ENCODE measurements at places on chromosomes 6 and 20. TPM values are rescaled to one million over a fixed set of nuclear protein-coding genes. Genes with fewer than 3 reads are reported as not detected.
A peak's percentile ranks its signal among the peaks of the same experiment; 100 is the strongest.

DNA sequence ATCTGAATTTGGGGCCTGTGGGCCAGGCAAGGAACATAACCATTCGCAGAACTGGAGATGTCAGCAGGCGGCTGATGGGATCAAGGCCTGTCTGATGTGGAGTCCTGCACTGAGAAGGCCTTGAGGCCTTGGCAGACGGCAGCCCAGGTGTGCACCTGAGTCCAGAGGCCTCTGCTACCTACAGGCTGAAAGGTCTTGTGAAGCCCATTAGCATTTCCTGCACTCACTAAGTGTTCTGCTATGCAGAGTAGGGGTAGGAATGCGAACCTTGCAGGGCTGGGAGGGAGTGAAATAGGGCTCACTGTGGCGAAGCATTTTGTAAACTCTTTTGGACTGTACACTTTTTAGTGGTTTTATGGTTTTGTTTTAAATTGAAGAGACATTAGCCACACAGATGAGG lies 48.3 kb upstream of the RNF24 start:
- peaks cover 52% of the 10 kb centered on the region for H3K4me1 ChIP-seq
- DNase-seq: no peak
- no peaks in the 10 kb centered on the region for H3K36me3 ChIP-seq
- peak overlapping the region; percentile 92 for H3K27ac ChIP-seq
- no peak overlapping the region for H3K4me3 ChIP-seq
- H3K27me3 ChIP-seq: no peaks in the 10 kb centered on the region

GRCh38 chr6:169862892-169863525 lies 111.6 kb downstream of the ERMARD start:
- peak; percentile 77 for DNase-seq
- no peaks in the 10 kb centered on the region for H3K36me3 ChIP-seq
- H3K4me1 ChIP-seq: no peaks in the 10 kb centered on the region
- no peaks in the 10 kb centered on the region for H3K27me3 ChIP-seq
- no peak overlapping the region for H3K27ac ChIP-seq
- no peak overlapping the region for H3K4me3 ChIP-seq

GRCh38 chr6:128538763-128539162 lies 18.4 kb upstream of the PTPRK start:
- H3K27me3 ChIP-seq: no peaks in the 10 kb centered on the region
- no peak overlapping the region for H3K27ac ChIP-seq
- H3K4me1 ChIP-seq: no peaks in the 10 kb centered on the region
- no peaks in the 10 kb centered on the region for H3K36me3 ChIP-seq

Gene MLN
- not detected for total RNA-seq

GRCh38 chr6:41066867-41067304 lies 5.3 kb downstream of the OARD1 start:
- no peak overlapping the region for H3K4me3 ChIP-seq
- H3K4me1 ChIP-seq: peaks cover 16% of the 10 kb centered on the region
- H3K27me3 ChIP-seq: no peaks in the 10 kb centered on the region
- H3K27ac ChIP-seq: no peak overlapping the region

DNA sequence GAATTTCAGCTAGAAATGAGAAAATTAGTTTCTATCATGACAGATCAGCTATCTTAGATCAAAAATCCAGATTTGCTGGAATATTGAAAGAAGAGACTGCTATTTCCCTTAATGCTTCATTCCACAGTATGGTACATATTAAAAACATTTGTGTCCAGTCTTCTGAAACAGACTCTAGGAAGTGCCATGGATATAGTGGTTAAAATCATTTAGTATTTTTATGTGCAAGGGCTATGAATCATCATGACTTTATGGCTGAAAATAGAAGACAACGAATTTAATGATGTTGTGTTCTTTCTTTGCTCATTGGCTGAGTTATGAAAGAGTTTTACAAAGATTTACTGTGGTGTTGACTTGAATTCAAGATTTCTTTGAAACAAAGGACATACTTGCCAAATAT lies 146.6 kb downstream of the ANKRD60 start:
- H3K36me3 ChIP-seq: no peaks in the 10 kb centered on the region
- H3K27me3 ChIP-seq: peaks cover 13% of the 10 kb centered on the region

GRCh38 chr6:16637635-16638034 lies 123.6 kb downstream of the ATXN1 start:
- no peak overlapping the region for H3K27ac ChIP-seq
- DNase-seq: no peak
- H3K27me3 ChIP-seq: no peaks in the 10 kb centered on the region
- H3K4me1 ChIP-seq: peaks cover 28% of the 10 kb centered on the region
- H3K36me3 ChIP-seq: peaks cover 14% of the 10 kb centered on the region

DNA sequence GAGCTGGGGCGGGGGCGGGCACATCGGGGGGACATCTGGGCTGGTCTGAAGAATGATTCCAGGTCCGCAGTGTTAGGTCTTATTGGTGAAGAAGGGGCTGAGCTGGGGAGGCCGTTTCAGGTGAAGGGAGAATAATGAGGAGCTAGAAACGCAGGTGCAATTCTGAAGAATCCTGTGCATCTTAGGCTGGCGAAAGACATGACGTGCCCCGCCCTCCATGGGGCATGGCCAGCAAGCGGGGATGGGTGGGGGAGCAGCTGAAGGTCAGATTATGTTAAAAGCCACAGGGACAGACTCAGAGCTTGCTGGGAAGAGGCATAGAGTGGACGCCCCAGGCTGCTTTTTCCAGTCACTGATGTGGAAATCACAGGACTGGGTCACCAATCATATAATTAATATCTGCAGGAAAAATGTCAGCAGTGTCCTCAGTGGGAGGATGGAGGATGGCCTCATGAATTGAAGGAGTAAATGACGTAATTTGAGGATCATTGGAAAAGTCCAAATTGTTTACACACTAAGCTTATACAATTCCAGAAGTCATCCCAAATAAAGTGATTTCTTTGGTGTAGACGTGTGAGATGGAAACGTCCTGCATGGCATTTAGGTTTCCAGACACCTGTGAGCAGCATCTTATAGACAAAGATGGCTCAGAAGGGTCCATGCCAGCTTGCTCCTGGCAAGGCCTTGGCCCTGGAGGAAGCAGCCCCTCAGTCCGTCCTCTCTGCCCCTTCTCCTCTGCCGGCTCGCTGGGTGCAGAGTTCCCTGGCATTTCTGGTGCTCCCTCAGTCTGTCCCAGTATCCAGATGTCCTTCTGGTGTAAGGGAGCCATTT lies 109.6 kb upstream of the FRMD1 start:
- peaks cover 2% of the 10 kb centered on the region for H3K4me1 ChIP-seq
- no peak overlapping the region for H3K27ac ChIP-seq
- no peaks in the 10 kb centered on the region for H3K36me3 ChIP-seq
- H3K27me3 ChIP-seq: peaks cover 19% of the 10 kb centered on the region

DNA sequence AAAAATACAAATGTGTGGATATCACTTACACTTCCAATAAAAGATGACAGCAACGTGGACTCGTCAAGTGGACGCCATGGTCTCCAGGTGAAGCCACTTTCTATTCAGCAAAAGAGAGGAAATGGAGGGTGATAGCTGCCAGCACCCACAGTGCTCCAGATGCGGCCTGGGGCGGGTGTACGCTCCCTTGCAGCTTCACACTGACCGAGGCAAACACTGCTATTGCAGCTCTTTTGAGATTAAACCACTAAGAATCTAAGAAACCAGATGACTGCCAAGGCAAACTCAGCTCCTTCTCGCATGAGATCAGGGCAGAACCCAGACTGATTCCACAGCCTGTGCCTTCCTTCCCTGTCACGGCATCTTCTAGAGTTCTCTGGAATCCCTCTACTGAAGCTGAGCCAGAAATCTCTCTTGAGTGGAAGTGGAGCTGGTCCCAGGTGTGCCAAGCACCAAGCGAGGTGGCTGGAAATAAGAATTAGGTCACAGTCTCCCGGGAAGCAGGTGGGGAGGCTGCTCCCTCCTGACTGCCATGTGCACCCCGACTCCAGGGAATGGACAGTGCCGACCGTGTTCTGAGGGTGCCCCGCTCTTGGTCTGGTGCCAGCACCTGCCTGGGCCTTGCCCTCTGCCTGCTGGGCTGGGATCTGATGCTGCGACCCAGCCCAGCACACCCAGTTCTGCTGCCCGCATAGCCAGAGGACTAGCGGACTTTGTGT lies 90.1 kb upstream of the AFDN start:
- DNase-seq: peak; percentile 81
- H3K4me1 ChIP-seq: peaks cover 17% of the 10 kb centered on the region
- H3K4me3 ChIP-seq: no peak overlapping the region
- no peaks in the 10 kb centered on the region for H3K36me3 ChIP-seq

Gene ZGPAT
- total RNA-seq: 24.3 TPM

DNA sequence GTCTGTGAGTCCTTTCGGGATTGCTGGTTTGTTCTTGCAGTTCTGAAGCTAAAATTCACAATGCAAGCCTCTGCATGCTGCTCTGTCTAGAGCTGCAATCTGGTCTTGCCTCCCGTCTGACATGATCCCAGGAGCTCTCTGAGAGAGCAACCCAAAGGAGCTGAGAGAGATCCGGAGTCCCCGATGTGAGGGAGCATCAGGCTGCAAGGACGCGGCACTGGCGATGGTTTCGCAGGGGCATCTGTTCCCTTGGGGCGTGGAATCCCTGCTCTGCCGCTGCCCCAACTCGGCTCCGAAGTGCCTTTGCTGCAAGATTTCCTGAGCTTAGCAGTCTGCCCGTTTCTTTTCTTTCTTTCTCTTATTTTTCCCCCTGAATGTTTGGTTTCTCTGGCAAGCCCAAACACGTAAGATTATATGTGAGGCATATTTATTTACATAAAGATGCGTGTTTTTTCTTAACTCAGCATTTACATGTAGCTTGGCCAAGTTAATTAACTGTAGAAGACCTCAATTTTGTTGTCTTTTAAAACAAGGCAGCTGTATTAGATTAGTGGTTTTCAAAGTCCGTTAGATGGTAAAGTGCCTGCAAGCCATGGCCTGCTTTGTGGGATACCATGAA lies 873.0 kb downstream of the KIF16B start:
- no peak for DNase-seq
- no peak overlapping the region for H3K4me3 ChIP-seq
- no peaks in the 10 kb centered on the region for H3K27me3 ChIP-seq
- H3K4me1 ChIP-seq: peaks cover 18% of the 10 kb centered on the region
- H3K36me3 ChIP-seq: no peaks in the 10 kb centered on the region
- no peak overlapping the region for H3K27ac ChIP-seq

DNA sequence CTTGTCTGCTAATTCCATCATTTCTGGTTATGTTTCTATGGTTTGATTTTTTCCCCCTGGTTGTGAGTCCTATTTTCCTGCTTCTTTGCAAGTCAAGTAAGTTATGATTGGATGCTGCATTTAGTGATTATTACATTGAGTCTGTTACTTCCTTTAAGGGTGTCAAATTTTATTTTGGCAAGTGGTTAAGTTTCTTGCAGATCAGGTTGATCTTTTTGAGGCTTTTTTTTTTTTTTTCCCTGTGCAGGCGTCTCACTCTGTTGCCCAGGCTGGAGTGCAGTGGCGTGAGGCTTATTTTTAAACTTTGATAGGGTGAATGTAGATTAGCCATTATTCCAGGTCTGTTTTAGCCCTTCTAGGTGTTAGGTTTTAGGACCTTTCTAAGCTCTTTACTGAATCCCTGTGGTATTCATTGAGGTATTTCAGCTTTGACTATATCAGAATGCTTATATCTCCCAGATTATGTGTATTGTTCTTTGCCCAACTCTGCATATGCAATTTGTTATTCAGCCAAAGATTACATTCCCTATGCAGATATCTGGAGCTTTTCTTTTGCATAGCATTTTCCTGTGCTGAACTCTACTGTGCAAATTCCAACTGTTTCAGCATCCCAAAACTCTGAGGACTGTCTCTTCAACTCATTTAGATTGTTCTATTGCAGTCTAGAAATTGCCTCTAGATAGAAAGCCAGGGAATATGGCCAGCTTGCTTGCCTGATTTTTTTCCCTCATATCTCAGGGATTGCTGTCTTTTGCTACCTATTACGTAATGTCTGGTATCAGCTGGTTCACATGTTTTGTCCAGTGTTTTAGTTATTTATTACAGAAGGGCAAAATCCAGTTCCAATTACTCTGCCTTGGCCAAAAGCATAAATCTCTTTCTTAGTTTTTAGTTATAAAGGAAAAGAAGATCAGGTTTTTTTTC lies 113.3 kb downstream of the AFG1L start:
- H3K36me3 ChIP-seq: peaks cover 16% of the 10 kb centered on the region
- H3K27me3 ChIP-seq: no peaks in the 10 kb centered on the region
- H3K4me3 ChIP-seq: no peak overlapping the region
- H3K4me1 ChIP-seq: no peaks in the 10 kb centered on the region
- H3K27ac ChIP-seq: no peak overlapping the region
- no peak for DNase-seq

DNA sequence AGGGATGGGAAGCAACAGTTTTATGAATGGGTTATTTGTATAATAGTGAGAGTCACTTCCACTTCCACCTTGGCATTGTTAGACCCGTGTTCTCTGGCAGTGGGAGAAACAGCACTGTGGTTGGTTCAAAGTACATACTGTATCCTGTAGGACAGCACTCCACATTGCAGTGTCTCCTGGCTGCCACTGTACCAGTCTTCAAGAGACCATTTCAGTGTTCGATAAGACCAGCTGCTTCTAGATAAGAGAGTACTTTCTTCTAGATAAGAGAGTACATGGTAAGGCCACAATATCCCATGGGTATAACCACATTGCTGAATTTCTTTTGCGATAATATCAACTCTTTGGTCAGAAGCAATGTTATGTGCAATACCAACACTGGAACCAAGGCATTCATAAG lies 28.8 kb downstream of the FITM2 start:
- H3K4me1 ChIP-seq: peaks cover 3% of the 10 kb centered on the region
- no peak for DNase-seq
- no peaks in the 10 kb centered on the region for H3K36me3 ChIP-seq
- H3K27me3 ChIP-seq: no peaks in the 10 kb centered on the region

DNA sequence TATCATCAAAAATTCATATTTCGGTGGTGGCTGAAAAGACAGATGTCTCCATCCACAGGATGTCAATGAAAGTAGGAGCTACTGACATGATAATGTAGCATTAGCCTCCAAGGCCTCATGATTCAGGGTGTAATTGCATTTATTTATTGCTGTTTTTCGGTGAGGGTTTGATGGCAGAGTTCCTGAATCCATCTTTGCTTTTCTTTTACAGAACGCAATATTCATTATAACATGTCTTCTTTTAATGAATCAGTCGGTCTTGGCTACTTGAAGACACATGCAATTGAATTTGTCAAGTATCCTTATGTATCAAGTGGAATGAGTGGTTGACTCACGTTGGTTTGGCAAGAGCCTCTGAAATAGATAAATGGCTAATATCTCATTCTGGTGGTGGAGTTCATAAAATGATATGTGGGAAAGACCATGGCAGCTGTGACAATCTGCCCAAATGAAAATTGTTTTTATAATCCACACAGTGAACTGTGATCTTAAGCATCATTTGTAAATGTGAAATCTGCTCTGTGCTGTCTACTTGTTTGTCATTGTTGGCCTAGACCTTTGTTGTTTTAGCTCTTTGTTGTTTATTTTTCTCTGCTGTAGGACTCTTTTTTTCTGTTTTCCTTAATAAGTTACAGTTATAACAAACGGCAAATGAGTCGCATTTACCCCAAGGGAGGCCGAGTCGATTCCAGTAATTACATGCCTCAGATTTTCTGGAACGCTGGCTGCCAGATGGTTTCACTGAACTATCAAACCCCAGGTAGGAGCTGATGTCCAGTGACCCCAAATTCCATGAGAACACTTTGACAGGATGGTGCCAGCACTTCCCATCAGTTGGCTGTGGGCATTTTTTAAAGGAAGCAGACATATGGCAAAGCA lies 105.7 kb upstream of the LAMP5 start:
- no peaks in the 10 kb centered on the region for H3K27me3 ChIP-seq
- peaks cover 29% of the 10 kb centered on the region for H3K4me1 ChIP-seq
- DNase-seq: no peak
- peak overlapping the region; percentile 82 for H3K27ac ChIP-seq
- no peak overlapping the region for H3K4me3 ChIP-seq

Gene SMAP1
- total RNA-seq: 27.2 TPM

GRCh38 chr6:155215906-155216305 lies 47.9 kb upstream of the CLDN20 start:
- H3K36me3 ChIP-seq: peaks cover 3% of the 10 kb centered on the region
- DNase-seq: no peak
- H3K4me1 ChIP-seq: peaks cover 17% of the 10 kb centered on the region
- H3K27ac ChIP-seq: no peak overlapping the region
- no peak overlapping the region for H3K4me3 ChIP-seq
